ENCODE measurements at places on chromosomes 4 and X.
A peak's percentile ranks its signal among the peaks of the same experiment; 100 is the strongest.

- no peak for DNase-seq
Observed at GRCh38 chr4:152166567-152166966, 369.3 kb downstream of the FBXW7 start.

DNA sequence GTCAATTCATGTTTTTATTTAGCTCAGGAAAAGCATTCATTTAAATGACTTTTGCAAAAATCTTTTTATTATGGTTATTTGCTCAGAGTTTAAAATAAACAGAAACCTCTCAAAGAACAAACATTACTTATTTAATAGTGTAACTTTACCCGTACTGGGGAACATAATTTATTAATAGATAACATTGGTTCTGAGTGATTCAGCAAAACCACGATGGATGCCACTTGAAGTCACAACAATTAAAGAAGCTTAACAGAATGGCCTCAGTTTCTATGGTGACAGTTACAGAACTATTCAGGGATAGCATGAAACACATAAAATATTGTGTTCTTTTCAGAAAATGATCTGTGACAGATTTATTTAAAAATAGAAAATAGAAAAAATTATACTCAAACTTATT lies 368.7 kb downstream of the CCSER1 start:
- DNase-seq = no peak

DNA sequence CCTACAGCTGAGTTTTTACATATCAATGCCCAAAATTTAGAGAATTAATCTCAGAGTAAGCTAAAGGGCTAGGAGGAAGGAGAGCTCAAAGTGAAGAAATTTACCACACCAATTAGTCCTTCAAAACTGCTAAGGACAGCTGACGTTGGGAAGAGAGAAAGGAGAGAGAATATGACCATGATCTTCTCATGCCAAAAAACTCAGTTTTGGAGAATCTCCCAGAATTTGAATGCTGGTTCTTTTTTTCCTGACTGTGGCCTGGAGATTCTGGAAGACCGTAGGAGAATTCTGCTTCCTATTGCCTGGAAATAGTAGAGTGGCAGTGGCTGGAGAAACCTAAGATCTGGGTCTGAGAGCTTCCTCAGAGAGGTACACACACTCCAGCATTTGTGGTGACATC lies 834.4 kb upstream of the SLIT2 start:
- no peak for DNase-seq

DNA sequence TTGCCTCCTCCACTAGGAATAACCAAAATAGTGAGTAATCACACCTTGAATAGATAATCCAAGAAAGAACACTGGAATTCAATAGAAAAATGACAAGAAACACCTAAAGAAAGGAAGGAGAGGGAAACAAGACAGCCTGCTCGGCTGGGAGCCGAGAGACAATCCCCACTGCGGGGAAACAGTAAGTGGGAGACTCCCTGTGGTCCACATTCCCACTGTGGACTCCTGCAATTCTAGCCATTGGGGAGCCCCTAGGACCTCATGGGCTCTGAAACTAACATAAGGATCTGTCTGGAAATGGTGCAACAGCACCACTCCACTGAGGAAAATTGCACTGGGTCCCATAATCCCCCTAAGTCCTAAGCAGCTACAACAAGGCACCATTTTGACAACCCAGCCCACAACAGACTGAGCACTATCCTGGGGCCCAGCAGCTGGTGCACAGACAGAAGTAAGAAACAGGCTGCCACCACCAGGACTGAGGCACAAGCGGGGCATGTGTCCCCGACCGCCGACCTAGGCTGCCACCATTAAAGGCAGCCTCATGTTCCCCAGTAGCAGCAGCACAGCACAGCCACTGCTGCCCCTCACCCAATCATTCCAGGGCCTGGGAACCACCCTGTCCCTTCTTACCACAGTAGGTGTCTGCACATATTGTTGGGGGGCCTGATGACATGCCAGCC lies 14.2 kb downstream of the LRBA start:
- DNase-seq = no peak

- no peak for DNase-seq
Observed at GRCh38 chr4:151679231-151679630, 81.6 kb downstream of the GATB start.

DNA sequence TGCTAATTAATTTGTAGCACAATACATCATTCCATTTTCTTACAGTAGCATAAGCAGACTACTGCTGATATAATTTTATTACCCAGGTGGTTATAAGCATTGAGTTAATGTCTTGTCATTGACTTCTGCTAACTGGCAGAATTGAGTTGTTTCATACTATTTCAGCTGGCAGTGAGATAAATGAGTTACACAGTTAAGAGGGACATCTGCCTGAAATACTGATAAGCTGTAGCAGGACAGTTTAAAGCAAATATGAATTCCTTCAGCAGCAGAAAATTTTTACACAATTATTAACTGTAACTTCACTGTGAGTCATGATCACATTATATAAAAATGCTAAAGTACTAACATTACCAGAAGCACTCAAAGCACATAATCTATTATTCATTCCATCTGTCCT lies 326.8 kb downstream of the INPP4B start:
- DNase-seq = no peak

GRCh38 chrX:22392133-22392948 lies 119.6 kb downstream of the CBLL2 start:
- DNase-seq = no peak

GRCh38 chrX:56733459-56734046 lies 4.5 kb downstream of the NBDY start:
- DNase-seq = peak; percentile 27

DNA sequence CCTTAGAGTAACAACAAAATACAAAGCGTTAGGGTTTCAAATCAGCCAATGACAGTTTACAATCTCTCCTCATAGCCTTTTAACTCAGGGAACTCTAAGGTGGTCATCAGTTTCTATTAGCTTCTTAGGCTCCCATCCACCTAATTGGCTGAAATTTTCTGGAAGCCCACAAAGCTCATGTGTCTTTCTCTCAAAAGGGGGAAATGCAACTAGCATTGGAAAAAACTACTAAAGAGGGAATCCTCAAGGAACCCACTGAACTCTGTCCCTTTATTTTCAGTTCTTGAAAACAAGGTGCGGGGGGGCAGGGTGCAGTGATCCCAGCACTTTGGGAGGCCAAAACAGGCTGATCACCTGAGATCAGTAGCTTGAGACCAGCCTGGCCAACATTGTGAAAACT lies 56.4 kb downstream of the PDGFC start:
- DNase-seq = no peak

GRCh38 chr4:147123146-147123545 lies 177.5 kb upstream of the TTC29 start:
- DNase-seq = no peak

DNA sequence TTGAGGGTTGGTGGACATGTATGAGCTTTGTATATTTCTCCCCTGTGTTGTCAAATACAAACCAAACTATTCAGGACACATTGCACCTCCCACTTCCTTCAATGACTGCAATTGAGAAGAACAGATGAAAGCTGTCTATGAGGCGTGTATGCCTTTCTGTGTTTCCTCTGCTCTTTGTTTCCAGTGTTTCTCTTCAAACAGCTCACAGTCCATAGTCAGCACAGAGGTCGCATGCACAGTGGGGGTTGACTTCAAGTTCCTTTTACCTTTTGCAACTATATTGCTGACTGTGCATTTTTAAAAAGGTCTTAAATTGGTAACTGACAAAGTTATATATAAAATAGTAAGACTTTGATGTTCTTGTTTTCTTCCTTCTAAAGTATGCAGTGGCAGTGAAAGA lies 957.8 kb downstream of the C4orf33 start:
- DNase-seq = no peak

DNA sequence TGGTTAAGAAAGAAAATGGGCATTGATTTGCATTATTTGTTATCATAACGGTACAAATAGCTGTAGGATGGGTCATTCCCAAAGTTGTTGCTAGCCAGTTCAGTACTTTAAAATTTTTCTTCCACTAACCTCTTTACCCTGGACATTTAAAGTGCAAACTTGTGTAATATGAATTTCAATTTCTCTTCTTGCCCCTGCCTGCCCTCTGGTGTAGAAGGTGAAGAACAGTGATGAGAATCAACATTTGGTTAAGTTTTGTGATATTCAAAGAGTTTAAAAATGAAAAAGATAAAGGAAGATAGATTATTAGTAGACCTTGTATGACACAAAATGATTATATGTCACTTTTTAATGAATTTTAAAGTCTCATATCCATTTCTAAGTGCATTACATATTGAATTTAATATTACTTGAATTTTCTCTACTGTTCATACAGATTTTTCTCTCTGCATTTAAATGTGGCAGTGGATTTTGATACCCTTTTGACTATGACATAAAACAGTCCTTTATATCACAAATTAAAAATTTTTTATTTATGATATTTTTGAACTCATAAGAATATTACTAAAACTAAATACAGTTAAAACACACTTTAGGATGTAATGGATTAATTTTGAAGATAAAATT lies 337.7 kb downstream of the BMPR1B start:
- no peak for DNase-seq

GRCh38 chr4:37747772-37748330 lies 61.7 kb upstream of the RELL1 start:
- no peak for DNase-seq

DNA sequence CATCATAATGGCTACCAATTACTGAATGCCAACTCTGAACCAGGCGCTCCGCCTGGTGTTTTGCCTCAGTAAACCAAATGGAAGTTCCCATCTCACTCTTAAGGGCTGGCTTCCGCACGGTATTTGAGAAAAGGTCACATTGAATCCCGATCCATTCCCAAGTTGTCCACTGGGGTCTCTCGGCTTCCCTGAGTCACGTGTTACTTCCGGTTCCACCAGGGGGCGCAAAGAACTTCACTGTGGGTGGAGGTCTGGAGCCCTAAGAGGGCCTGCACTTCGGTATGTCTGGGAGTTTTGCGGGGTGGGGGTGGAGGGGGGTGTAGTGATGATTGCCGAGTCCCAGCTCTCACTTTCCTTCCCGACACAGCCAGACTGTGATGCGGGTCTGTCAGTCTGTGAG lies 13.4 kb upstream of the NHS start:
- no peak for DNase-seq

GRCh38 chr4:23483320-23483960 lies 406.4 kb downstream of the PPARGC1A start:
- DNase-seq = no peak

GRCh38 chrX:96591421-96591820 lies 93.2 kb upstream of the DIAPH2 start:
- no peak for DNase-seq

DNA sequence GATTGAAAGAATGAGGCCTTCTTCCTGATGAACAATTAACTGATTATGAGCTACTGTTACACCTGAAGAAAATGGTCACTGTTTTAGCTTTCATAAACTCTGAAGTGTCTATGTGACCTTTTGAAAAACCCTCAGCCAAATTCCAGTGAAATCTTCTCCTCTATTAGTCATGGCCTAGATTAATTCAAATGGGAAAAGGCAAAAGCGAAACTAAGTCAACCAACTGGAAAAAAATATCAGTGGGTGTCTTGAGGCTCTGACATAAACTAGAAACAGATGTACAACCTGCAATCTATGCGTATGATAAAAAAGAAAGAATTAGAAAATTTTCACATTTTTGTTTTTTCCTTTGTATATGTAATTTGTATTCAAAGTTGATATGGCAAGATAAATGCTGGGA lies 169.4 kb upstream of the BANK1 start:
- no peak for DNase-seq
